Type B pancreatic cell (in vitro differentiated cells): ENCODE measurements at places on chromosomes 1 and 21. TPM values are rescaled to one million over a fixed set of nuclear protein-coding genes. Genes with fewer than 3 reads are reported as not detected.

Gene GPR157
- 7.7 and 26.6 TPM in 2 replicates for total RNA-seq

Gene PCP4L1
- total RNA-seq: 1.0 and 3.4 TPM in 2 replicates

Gene RGS18
- 0.21 TPM in 1 of 2 replicates, not detected in the other for total RNA-seq

Gene TSPAN1
- 22.2 and 27.6 TPM in 2 replicates for total RNA-seq

Gene SRSF10
- total RNA-seq: 113 and 177 TPM in 2 replicates

Gene SERINC2
- 77.7 and 118 TPM in 2 replicates for total RNA-seq

Gene DMRTA2
- 0.29 and 0.48 TPM in 2 replicates for total RNA-seq

Gene ATP6V1G3
- total RNA-seq: 0.69 and 0.89 TPM in 2 replicates

DNA sequence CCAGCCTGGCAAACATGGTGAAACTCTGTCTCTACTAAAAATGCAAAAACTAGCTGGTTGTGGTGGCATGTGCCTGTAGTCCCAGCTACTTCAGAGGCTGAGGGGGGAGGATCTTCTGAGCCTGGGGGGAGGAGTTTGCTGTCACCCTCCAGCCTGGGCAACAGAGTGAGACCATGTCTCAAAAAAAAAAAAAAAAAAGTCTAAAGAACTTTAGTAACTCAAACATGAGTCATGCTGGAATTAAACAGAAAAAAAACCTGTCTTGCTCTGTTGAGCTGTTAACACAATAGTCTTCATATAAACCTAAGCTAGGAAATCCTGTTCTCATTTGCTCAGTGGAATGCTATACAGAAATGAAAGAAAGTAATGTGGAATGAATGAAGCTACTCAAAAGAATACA is 16.7 kb upstream of the DISP1 start:
- DNase-seq: no peak

GRCh38 chr1:40766017-40766416 is 17.6 kb upstream of the KCNQ4 start:
- DNase-seq: no peak

- DNase-seq: no peak
These were observed 82.3 kb upstream of the SYT6 start for GRCh38 chr1:114235960-114236359.

GRCh38 chr1:86965827-86966182 is 51.4 kb downstream of the HS2ST1 start:
- DNase-seq: no peak

- no peak for DNase-seq
These were observed 30.8 kb upstream of the ABCG1 start for GRCh38 chr21:42187976-42188653.

GRCh38 chr1:82995951-82996350 is 1003.0 kb downstream of the TTLL7 start:
- no peak for DNase-seq

DNA sequence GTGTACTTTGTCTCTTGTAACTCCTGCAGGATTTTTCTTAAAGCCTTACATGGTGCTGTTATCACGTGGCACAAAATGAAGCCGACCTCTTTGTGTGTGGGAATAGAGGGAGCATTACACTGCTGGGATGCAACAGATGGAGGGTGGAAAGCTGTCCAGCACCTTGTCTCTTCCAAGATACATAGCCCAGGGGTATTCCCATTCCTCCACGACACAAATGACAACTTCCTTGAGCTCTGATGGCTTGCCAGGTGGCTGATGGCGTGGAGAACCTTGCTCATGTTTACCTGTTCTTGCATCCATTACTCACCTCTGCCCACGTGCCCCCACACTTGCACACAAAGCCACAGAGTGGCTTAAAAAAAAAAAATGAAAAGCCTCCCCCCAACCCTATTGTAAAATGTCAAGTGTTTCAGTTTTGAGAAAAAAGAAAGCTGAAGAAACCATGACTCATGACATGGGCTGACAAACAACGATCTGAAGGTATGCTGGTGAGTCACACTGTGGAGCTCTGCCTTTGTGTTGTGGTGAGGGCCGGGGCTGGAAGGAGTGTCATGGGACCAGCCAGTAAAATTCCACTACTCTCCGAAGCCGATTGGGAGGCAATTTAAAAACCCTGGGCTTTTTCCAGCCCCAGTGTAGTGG is 32.0 kb upstream of the ATP5PO start:
- no peak for DNase-seq

GRCh38 chr1:232894436-232894835 is 56.0 kb upstream of the NTPCR start:
- no peak for DNase-seq

DNA sequence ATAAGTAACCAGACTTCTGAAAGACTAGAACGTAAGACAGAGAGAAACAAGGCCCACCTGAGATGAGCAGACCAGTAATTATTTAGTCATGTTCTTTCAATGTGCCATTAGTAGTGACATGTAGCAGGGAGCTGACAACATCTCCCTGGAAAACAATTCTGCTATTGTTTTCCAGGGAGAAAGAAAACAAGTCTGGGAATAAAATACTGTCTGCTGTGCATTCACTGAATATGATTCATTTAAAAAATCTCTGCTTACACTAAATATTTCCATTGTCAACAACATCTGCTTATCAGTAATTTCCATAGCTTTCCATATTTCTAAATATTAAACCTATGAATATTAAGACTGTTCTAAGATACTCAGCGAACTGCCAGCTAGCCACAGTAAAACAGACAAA is 80.0 kb downstream of the VCAM1 start:
- no peak for DNase-seq

- no peak for DNase-seq
These were observed 4.7 kb downstream of the GPR137B start for GRCh38 chr1:236147068-236147467.

- DNase-seq: no peak
These were observed 32.2 kb upstream of the GNG5 start for GRCh38 chr1:84538599-84538998.

DNA sequence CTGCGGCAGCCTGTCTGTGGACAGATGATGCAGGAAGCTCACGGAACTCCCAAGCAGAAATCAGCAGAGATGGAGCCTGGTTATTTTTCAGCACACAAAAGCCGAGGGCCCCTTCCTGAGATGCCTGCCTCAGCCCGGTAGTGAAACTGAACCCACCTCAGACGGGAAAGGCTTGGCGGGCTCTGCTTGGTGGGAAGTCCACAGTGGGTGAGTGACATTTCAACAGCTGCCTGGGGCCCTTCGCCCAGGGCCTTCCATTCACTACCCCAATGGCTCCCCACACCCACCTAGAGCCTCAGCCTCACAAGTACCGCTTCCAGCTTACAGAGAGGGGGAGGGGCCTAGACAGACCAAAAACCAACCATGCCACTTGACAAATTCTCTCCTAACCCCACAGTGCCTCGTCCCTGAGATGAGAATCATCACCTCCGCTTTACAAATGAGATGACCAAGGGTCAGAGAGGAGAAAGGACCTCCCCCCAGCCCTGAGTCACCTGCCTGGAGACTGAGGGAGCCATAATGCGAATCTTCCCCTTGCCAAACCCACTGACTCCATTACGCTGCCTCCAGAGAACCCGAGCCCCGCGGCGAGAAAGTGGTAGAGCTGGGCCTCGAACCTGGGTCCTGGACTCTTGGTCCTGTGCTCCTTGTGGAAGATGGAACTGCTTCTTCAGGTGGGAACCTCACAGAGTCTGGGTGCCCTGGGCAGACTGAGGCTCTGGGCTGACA is 3.4 kb upstream of the ECE1 start:
- DNase-seq: no peak

DNA sequence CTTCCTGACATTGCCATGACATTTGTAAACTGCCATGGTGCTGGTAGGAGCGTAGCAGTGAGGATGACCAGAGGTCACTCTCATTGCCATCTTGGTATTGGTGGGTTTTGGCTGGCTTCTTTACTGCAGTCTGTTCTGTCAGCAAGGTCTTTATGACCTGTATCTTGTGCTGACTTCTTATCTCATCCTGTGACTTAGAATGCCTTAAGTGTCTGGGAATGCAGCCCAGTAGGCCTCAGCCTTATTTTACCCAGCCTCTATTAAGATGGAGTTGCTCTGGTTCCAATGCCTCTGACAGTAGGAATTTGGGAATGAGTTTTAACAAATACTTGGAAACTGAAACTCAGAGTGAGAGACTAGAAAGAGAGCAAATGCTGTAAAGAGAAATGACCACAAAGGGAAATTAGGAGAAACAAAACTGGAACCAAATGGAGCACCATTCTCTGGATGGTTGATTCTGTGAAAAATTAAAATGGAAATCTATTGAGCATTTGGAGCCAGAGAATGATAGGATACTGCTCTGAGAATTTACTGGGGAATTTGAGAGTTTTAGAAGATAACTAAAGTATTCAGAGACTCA is 50.1 kb upstream of the RHOU start:
- no peak for DNase-seq

DNA sequence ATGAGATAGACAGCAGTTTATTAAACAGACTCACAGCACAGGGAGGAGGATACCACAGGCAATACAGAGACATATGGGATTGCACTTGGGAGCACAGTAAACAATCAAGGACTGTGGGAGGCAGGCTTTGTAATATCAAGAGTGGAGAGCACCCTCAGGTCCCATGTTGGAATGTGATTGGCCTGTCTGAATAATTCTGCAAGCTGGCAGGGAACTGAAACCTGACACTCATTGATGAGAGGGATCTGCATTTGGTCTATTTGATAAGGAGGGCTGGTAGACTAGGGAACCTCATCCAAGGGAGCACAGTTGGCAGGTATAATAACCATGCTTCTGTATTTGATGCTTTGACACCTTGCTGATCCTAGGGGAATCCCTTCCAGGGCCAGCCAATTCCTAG is 69.9 kb upstream of the PRMT6 start:
- DNase-seq: no peak

DNA sequence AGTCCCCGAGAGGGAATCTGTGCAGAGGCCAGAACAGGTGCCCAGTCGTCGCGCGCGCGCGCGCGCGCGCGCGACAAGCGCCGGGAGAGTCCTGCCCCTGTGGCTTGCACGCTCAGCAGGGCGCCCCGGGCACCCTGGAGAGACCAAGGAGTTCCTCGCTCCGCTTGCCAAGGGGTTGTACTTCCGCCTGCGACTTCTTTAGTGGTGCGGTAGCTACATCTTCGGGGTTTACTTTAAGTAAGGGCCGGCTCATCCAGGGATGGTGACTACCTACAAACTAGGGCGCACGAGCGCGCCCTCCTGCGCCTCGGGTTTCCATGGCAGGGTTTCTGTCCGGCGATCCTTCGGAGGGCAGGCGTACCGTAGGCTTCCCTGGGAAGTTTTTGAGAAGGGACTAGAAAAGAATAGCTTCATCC is 1.4 kb downstream of the LHX4 start:
- no peak for DNase-seq

DNA sequence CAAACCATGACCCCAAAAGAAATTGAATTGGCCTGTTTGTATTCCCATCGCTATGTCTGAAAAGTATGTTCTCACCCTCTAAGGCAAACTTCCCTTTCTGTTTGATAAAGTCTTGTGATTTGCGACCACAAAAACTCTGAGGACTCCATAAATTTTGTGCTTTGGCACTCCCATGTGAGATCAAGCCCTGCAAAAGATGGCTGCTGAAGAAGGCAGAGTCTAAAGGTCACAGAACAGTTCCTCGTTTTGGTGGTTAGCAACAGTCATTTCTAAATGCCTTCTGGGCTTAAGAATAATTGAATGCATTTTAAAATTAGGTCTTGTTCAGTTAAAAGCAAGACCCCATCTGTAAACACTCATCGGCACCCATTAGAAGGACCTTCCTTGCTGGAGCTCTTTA is 441.6 kb downstream of the OMA1 start:
- DNase-seq: no peak

GRCh38 chr1:194081444-194081843 is 895.0 kb upstream of the B3GALT2 start:
- DNase-seq: no peak

DNA sequence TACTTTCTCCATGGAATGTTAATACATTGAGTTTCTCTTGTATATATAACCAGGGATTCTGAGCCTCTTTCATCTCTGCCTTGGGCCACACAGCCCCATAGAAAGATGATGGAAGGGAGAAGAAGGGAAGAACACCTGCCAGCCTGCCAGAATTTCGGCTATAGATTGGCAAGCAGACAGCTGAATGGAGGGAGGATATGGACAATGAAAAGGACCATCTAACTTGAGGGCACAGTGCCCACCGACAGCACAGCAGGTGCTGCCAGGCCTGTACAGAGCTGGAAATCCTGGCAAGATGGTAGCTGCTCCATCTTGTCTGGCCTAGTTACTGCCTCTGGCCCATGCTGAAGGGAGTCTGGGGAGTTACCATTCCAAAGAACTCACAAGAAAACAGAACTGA is 244.3 kb downstream of the FGGY start:
- DNase-seq: no peak

- no peak for DNase-seq
These were observed 107.8 kb upstream of the WNT4 start for GRCh38 chr1:22250724-22251123.

DNA sequence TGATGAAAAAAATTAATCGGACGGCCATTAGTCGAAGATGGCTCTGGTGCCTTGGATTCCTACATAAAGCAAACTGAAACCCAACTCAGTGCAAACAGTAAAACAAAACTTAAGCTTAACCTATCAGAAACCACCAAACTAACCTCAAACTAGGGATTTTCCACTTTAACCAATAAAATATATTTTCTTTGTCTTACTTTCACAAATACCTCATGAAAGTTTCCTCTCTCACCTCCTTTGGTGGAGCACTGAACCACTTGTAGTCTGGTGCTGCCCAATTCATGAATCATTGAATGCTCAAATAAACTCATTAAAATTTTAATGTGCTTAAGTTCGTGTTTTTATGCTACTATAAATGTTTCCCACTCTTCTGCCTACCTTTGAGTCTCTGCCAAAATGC is 7.0 kb downstream of the ADORA3 start:
- DNase-seq: no peak

GRCh38 chr21:38170283-38170682 is 86.5 kb upstream of the KCNJ15 start:
- no peak for DNase-seq

- no peak for DNase-seq
These were observed 50.1 kb downstream of the PHC2 start for GRCh38 chr1:33380811-33381210.

DNA sequence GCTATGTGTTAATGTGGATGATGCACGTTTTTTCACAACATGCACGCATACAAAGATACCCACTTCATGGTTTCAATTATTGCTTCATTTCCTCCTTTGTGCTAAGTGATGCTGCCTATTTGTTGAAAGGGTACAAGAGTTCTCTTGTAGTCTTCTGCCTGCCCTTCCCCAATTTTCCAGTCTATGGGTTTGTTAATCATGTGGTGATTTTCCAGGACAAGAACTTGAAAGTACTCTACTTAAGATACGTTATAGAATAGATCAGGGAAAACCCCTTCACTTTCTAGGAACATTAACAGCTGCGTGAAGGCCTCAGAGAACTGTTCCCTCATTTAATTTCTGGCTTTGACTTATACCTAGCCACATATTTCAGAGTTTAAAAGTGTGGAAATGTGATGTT is 52.1 kb upstream of the SLC44A3 start:
- no peak for DNase-seq

- no peak for DNase-seq
These were observed 22.0 kb upstream of the BATF3 start for GRCh38 chr1:212721388-212722247.

- DNase-seq: no peak
These were observed 18.8 kb downstream of the EMC1 start for GRCh38 chr1:19232524-19232846.
